ENCODE measurements at places on chromosomes 6 and 20.

GRCh38 chr6:138099832-138100231 lies 7.4 kb downstream of the PERP start:
- no peak for DNase-seq

- DNase-seq, result no peak
These were observed 118.4 kb upstream of the AKIRIN2 start for GRCh38 chr6:87820343-87820984.

DNA sequence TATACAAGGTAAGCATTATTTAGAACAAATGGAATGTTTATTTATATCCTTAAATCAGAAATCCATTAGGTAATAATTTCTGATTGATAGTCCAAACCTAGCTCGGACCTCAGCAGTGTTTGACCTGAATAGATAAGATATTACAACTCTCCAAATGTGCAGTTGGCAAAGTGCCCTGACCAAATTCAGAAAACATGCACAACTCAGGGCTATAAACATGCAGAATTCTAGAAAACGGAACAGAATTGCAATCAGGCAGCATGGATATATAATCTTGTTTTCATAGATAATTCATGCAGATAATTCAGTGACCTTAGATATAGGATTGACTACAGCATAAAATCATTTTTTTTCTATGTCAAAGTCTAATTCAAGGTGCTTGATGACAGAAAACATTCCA lies 626.6 kb upstream of the CITED2 start:
- DNase-seq, result no peak

GRCh38 chr6:28980852-28981430 lies 24.2 kb downstream of the ZNF311 start:
- peak; percentile 65 for DNase-seq

- no peak for DNase-seq
These were observed 79.8 kb downstream of the TBC1D7 start for GRCh38 chr6:13248584-13248985.

DNA sequence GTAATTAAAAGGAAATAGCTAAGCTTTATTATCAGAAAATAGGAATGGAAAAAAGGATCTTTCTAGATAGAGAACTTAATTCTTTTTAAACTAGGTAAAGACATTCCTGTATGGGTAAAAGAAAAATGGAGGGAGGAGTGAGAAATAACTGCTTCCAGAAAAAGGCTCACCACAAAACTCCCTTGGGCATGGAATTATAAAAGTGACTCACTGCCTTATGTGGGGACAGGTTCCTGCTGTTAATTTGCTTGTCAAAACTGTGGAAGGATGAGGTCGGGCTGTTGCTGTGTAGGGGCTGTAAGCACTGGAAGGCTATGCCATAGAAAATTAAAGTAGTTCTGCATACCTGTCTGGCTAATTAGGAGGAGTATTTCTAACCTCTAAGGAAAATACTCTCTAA lies 158.7 kb downstream of the UBE3D start:
- DNase-seq, result no peak

Data from inflammatory macrophage treated with lipopolysaccharide for 4 hours (primary cell).